ENCODE measurements at places on chromosomes 13 and 19.
A peak's percentile ranks its signal among the peaks of the same experiment; 100 is the strongest.

GRCh38 chr19:1452802-1453524 lies 3.0 kb downstream of the APC2 start:
- DNase-seq, result no peak

GRCh38 chr19:28652765-28653164 lies 560.2 kb downstream of the UQCRFS1 start:
- DNase-seq, result no peak

- DNase-seq, result no peak
Observed at GRCh38 chr19:44620667-44621066, 7.3 kb downstream of the IGSF23 start.

DNA sequence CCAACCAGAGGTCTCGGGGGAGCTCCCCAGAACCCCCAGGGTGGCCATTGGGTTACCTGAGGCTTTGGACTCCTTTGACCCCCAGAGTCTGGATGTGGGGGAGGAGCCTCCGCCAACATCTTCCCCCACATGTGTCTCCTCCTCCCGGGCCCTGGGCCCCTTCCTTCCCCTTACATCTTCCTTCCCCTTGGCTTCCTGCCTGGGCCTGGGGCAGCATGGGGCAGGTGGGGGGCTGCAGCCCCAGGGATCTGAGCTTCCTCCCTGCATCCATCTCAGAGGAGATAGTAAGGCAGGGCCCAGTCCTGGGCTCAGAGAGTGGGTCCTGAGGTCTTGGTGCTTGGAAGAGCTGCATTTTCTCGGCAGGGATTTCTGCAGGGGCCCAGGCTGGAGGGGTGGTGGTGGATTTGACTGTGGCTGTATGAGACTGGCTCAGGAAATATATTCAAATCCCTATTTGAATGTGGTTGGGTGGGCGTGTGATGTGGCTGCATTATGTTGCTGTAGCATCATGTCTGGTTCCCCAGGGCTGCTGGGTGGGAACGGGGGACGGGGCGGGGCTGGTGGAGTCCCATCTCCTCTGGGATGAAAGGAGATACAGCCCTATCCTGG lies 919 bp downstream of the VAV1 start:
- peak; percentile 40 for DNase-seq

GRCh38 chr19:31670931-31671330 lies 321.7 kb upstream of the TSHZ3 start:
- no peak for DNase-seq

- DNase-seq, result no peak
Observed at GRCh38 chr19:42316223-42317211, 3.4 kb downstream of the TMEM145 start.

GRCh38 chr13:90918536-90918935 lies 429.0 kb upstream of the MIR17HG start:
- no peak for DNase-seq

DNA sequence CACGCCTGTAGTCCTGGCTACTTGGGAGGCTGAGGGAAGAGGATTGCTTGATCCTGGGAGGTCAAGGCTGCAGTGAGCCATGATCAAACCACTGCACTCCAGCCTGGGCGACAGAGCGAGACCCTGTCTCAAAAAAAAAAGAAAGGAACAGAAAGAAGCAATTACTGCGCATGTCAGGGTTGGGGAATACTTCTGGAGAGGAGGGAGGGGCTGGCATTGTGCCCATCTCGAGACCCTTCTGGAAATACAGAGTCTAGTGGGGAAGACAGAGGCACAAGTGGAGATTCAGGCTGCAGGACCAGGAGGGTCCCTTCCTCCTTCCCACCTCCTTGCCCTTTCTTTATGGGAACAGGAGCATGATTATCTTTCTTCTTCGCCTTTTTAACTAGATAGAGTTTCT lies 30.8 kb downstream of the PRR22 start:
- no peak for DNase-seq

DNA sequence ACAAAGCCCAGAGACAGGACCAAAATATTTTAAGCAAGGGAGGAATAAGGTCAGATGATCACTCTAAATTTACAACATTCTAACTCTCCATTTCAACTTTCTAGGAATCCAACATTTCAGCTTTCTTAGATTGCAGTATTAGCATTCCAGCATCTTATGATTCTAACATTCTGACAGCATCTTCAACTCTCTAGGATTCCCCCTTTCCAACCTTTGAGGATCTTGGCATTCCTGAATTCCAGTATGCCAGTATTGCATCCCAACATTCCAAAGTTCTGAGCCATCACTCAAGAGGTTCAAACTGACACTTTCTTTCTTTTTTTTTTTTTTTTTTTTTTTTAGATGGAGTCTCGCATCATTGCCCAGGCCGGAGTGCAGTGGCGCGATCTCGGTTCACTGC lies 13.8 kb downstream of the TGFB1 start:
- DNase-seq, result no peak

- DNase-seq, result no peak
Observed at GRCh38 chr19:4577020-4577782, 17.7 kb upstream of the SEMA6B start.

DNA sequence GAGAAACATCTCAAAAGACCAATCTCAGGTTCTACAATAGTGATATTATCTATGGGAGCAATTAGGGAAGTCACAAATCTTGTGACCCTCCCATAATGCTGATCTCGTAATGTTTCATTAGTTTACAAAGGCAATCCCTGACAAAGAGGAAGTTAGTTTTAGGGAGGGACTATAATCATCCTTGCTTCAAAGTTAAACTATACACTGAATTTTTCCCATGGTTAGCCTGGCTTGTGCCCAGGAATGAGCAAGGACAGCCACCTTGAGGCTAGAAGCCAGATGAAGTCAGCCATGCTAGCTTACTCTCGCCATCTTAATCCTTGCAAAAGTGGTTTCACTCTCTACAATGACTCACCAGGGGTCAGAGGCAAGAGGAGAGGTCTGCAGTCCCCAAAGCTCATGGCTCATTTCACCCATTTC lies 5.4 kb downstream of the CEACAM3 start:
- peak; percentile 13 for DNase-seq

DNA sequence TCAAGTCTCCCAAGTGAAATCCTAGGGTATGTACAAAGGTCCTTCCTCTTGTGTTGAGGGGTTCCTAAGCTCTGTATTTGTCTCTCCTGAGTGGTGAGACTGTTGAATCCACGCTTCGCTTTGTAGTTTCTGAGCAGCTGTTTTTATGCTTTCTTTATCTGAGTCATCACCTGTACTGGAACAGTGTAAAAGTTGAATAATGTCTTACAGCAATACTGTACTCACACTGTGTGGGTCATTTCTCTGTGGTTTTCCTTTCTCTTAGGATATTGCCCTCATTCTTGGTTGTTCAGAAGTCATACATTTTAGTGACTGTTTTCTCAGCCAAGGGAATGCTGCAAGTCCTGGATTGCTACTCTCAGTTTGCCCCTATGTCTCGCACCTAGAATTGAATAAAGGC lies 1596.6 kb downstream of the SLITRK5 start:
- no peak for DNase-seq

DNA sequence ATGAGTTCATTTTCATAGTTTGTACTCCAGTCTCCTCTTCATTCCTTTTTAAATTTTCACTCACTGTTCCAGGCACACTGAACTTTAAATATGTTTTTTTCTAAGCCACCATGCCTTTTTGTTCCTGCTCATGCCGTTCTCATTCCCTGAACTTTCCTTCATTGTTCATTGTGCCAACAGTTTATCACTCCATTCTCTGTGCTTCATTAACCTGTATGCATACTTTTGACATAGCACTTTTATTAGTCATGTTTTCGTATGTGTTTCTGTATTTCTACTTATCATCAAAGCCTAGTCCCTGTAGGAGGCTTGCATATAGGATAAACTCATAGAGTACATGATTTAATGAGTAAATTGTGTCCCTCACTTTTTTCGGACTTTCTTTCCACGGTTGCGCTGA lies 65.3 kb downstream of the PCDH20 start:
- no peak for DNase-seq

DNA sequence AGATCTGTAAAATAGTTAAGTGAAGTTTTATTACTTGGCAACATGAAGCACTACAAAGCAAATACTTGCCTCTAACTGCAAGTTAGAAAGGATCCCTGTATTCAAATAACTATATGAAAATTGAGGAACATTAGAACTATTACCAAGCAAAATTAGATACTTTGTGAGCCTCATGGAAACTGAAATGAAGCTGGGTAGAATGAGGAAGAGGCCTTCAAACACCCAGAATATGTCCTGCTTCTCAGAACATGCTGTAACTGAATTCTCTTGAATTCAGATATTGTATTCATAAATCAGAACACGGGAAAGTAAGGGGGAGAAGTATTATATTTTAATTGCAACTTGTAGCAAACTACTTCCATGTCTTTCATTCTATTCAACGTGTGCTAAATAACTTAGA lies 947.9 kb downstream of the PCDH17 start:
- no peak for DNase-seq

- no peak for DNase-seq
Observed at GRCh38 chr13:52405369-52405766, 604 bp downstream of the THSD1 start.

DNA sequence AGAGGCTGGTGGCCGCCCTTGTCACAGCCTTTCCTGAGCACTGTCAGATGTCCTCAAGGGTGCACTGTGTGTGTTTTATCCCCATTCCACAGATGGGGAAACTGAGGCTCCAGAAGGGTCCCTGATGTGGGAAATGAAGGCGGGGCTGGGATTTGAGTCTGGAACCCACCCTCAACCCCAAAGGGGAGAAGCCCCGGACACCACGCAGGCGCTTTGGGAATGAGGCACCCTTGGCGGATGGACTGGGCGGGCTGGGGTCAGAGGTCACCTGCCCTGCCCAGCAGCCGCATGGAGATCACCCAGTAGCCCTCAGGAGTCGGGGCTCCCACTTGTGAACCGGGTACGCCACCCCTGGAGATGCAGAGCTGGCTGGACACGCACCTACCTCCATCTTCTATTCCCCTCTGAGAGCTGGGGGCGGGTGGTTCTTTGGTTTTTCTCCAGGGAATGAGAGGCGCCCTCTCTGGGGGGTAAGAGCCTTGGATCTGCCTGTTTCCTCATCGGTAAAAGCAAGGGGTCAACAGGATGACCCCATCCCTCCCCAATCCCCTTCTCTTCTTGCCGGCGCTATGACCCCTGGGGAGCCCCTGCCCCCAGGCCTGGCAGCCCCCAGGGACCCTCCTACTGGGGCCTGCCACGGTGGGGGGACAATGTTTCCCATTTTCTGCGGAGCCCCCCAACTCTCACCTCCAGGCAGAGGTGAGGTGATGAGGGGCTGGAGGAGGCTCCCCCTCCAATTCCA lies 8.3 kb upstream of the ONECUT3 start:
- DNase-seq, result no peak

DNA sequence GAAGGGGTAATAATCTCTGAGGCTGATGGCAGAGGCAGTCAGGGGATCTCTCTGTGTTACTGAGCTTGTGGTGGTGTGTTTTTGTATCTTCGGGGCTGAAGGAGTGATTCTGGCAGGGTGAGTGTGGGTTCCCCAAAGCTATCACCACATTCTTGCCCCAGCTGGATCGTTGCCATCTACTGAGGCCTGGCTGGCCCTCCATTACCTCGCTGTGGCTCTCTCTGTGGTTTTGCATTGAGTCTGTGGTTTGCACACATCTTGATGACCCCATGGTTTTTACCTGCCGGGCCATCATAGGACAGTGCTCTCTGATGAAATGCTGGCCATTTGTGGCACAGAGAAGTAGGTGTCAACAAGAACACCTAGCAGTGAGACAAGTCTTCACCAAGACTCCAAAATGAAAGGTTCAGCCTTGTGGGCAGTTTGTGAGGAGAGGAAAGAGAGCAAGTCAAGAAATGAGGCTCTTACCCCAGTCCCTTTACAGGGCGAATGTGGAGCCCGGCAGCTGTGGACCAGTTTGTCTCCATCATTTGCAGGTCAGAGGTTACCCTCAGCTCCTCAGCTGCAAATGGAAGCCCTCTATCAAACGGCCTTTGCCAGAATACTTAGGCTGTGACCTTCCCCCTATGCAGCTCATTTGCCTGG lies 69.0 kb upstream of the NPAS1 start:
- DNase-seq, result peak; percentile 24

GRCh38 chr13:111021270-111021669 lies 93.8 kb upstream of the ARHGEF7 start:
- no peak for DNase-seq

DNA sequence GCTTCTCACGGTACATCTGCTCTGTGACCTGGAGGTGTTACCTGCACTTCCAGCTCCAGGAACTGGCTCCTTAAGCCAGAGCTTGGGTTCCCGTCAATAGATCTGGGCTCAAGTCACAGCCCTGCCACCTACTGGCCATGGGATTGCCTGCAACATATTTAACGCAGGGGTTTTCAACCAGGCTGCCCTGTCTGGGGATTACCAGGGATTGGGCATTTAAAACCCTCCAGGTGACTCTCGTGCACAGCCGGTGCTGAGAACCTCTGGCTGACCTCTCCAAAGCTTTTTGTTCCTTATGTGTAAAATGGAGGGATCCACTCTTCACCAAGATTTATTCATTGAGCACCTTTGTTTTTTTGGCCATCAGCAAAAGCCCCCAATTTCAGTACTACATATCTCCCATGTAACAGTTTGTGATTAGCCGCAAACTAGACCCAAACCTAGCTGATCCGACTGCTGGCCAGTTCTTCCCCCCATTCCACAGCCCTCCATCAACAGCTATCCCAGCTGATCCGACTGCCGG lies 76.6 kb upstream of the STK24 start:
- DNase-seq, result peak; percentile 69

DNA sequence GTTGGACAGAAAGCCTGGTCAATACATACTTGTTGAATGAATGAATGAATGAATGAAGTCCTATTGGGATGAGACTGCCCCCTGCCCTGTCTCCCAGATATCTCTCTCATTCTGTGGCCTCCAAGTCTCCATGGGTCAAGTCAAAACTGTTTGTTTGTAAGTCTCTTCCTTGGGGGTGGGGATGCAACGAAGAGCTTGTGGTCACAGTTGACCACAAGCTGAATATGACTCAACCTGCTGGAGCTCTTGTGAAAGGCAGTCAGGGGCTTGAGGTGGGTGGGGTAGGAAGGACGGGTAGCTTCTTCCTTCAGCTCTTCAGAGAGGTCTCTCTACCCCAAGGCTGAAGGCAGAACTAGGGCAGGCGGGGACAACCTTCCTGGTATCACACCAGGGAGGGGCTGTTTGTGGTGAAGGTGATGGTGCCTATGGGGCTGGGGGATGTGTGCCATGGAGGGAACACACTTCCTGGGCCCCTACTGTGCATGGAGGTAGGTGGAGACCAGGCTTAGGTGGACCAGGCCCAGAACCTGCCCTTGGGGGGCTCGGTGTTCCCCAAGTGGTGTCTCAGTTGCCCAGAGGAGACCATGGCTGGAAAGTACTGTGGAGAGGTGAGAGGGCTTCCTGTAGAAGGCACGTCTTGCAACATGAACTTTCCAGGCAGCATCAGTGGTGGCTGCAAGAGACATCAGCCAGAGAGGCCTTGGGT lies 8.0 kb downstream of the MYO1F start:
- peak; percentile 93 for DNase-seq

DNA sequence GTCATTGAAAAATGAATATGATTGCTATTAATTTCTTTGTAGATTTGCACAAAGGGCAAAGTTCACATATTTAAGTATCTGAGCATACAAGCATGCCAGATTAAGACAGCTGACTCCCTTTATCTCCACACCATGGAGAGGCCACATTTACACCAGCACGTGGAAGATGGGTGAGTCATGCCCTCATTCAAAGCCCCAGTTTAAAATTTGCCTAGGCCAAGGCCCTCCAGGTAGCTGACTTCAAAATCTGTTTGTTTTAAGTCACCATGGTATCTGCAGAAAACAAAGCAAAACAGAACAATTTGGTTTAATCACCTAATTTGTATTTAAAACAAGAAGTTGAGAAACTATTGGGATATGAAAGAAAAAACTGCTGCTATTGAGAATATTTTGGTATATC lies 109.2 kb downstream of the ESD start:
- DNase-seq, result peak; percentile 74

All from CD4-positive, alpha-beta T cell treated with Interleukin-4 for 4 hours (primary cell).